H1 (cell line): ENCODE measurements at places on chromosomes 11 and 22.

DNA sequence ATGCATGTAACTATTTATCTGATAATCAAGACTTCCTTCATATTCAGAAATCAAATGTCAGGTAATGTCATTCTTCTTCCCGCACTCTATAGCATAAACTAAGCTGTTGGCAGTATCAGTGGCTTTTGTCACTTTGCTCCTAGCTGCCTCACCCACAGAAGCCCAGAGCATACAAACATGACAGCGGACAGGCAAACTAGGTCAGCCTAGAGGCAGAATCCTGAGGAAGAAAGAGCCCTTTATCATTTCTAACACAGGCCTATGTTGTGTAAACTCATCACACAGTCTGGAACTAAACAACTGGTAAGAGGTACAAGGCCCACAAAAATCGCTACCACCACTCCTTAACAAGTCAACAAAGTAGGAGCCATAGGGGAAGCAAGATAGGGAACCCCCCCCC lies 21.0 kb downstream of the GUCY1A2 start:
- no peak for DNase-seq

DNA sequence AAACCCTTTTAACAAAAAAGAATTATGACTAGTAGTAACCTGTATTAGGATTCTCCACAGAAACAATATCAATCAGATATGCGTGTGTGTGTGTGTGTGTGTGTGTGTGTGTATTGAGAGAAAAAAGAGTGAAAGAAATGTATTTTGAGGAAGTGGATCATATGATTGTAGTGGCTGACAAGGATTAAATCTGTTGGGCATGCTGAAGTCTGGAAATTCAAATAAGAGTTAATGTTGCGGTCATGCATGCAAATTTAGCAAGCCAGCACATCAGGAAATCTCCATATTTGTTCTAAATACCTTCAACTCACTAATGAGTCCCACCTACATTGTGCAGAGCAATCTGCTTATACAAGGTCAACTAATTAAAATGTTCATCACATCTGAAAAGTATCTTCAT lies 46.8 kb upstream of the IGLL5 start:
- no peak for DNase-seq

DNA sequence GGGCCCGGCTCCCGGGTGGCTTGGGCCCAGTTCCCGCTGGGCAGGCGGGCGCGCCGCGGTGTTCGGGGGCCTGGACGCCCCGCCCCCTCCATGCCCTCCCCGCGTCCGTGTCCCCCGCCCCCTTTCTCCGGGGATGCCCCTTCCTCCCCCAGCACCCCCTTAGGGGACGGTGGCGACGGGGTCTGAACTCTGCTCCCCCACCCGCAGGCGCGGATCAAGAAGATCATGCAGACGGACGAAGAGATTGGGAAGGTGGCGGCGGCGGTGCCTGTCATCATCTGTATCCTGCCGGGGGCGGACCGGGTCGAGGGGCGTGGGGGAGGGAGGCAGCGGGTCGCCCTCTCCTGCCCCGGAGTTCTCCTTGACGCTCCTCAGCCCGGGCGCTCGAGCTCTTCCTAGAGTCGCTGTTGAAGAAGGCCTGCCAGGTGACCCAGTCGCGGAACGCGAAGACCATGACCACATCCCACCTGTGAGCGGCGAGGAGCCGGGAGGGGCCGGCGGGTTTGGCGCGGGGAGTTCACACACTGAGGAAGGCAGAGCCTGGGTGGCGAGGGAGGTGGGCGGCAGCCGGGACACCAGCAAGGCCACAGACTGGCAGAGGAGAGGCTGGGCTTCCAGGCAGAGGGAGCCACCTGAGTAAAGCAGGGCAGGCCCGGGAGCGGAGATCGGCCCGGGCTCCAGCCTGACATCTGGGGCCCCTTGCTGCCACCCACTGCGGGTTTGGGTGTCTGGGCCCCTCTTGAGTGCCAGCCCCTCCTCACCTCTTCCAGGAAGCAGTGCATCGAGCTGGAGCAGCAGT lies 546 bp downstream of the DRAP1 start:
- no peak for DNase-seq

- no peak for DNase-seq
Measured at GRCh38 chr22:39808081-39808480, 85.5 kb downstream of the ENTHD1 start.

DNA sequence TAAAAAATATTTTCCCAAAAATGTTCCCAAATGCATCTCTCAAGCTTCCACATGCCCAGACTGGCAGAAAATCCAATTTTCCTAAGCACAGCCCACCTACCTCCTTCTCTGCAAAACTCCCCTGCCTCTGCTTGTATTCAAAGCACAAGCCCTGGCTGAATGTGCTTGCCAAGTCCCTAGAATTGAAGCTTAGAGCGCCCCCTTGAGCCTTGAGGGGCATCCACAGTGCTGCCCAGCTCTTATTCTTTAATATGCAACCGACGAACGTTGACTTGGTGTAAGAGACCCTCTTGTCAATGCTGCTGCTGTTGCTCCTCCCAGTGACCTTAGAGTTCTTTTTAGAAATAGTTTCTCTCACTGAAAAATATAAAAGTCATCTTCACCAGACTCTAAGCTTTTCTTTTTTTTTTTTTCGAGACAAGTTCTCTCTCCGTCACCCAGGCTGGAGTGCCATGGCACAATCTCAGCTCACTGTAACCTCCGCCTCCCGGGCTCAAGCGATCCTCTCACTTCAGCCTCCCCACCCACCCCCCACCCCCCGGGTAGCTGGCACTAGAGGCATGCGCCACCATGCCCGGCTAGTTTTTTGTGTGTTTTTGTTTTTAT lies 63.5 kb upstream of the CAPRIN1 start:
- DNase-seq = no peak

DNA sequence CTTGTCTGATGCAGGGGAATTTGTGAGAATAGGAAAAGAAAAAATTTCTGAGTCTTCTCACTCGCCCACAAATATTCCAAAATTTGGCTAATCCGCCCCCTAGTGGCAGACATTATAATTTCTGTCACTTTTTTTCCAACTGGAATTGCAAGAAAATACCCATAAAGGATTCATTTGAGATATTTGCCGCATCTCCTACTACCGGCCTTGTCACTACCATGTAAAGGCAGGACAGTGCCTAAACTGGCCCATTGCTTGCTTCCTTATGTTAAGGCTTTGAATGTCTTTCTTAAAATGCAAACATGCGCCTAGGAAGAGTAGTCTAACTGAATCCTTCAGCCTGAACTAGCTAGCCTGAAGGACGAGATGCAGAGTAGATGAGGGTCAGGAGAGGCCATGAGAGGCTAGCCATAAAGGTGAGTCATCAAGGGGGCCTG lies 9.3 kb upstream of the CEP295 start:
- DNase-seq = no peak

DNA sequence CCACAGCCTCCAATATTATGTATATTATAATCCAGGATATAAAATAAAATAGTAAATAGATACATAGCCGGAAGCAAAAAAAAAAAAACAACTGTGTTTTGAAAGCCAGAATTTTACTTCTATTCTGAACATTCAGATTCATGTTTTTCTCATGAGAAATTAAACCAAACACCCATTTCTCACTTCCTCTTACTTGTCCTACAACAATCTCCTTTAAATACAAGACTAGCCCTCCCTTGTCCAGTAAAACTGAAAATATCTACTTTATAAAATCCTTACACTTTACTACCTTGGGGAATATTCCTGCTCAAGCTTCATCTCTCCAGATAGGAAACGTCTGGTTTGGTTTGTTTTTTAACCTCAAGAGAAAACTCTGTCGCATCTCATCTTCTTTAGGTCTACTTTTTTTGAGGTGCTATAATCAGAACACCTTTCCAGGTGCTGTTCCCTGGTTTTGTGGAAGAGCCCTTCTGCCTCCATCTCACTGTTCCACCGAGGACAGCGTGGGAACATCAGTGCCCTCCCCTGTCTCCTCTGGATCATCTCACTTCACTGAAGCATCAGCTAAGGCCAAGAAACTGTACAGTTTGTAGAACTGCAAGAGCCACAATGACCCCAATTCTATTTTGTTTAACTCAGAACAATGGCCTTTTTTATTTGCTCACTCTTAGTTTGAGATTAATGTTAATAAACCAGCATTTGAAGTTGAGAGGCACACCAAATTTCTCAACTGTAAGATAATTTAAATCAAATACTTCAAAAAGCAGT lies 82.0 kb upstream of the ARHGAP32 start:
- DNase-seq = no peak

DNA sequence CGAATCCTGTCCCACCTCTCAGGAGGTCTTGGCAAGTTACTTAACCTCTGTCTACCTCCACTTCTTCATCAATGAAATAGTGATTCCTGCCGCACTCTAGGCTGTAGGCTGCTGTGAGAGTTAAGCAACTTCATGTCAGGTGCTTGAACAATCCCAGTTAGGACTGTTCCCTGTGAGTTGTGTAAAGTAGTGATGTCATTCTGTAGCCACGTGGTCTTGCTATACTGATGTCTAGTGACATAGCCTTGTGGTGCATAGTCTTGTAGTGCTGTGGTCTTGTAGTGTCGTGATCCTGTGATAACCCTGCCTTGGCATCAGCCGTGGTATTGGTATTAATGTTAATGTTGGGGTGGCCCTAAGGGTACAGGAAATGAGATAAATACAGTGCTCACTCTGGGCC lies 30.3 kb upstream of the PRR5 start:
- no peak for DNase-seq

- no peak for DNase-seq
Measured at GRCh38 chr11:20762980-20763379, 93.6 kb downstream of the NELL1 start.

DNA sequence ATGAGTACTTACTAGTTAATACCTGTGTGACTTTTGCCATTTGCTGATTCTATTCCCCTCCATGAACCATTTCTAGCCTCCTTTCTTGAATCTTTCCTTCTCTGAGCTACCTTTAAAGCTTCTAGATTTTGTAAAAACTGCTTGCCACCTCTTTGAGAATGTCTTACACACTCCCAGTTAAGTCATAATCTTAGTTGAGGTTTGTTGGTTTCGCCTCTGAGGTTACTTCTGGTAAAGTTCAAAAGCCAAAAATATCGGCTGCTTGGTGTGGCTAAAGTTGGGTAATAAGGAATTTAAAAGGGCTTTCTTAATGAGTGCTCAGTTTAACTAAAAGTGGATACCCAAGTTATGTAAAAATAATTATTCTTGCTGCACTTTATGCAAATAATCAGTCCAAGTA lies 10.4 kb upstream of the GLYAT start:
- DNase-seq = no peak

- peak; percentile 93 for DNase-seq
Measured at GRCh38 chr22:38870312-38870741, 1.7 kb downstream of the CBX6 start.

GRCh38 chr11:36501236-36501635 lies 8.8 kb downstream of the TRAF6 start:
- DNase-seq = no peak

DNA sequence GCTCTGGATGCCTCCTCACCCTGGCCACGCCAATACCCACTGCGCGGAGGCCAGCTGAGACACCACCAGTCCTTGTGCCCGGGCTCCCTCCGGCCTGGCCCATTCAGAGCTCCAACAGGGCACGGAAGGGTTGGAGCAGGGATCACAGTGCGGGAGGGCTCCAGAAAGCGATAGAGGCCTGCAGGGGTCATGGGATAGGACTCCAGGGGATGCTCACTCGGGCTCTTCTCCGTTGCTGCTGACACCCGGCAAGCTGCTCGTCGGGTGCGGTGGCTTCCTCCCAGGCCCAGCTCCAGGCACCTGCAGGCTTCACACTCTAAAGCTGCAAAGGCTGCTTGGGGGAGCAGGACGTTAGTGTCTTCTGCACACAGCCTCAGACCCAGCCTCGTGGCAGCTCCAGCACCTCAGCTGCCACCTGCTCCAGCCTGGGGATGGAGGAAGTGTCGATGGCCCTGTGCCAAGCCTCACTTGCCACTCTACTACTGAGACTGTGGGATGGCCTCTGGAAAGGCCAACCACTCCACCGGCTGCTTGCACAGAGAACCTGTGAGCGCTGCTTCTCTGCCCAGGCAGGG lies 10.6 kb downstream of the WNT7B start:
- DNase-seq = no peak

GRCh38 chr11:109641549-109641948 lies 219.6 kb downstream of the C11orf87 start:
- DNase-seq = no peak

- DNase-seq = no peak
Measured at GRCh38 chr11:119209186-119209585, 3.0 kb downstream of the CBL start.

DNA sequence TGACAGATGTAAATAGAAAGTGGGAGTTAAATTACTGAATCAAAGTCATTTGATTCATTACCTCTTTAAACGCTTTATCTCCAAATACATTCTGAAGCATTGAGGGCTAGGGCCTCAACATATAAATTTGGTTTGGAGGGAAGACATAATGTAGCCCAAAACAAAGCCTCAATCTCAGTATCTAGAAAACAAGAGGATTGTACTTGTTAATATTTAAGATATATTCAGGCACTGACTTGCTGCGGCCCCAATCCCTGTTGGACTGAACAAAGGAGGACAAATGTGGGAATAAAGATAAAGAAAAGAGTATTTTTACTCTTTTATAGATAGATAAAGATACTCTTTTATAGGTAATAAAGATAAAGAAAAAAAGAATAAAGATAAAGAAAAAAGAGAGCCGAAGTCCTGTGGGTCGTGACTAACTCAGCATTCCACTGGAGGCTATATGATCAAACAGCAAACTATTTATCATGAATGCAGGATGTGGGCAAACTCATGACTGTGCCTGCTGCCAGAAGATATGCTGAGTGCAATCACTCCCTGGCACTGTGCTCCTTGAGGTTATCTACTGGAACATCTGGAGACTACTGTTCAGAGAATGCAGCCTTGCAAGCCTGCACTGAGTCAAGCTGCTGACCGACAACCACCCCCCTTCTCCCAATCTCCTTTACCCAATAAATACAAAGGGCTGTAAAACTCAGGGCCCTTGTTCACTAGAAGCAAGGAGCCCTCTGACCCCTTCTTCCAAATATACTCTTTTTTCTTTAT lies 6.9 kb downstream of the OR10V1 start:
- no peak for DNase-seq

DNA sequence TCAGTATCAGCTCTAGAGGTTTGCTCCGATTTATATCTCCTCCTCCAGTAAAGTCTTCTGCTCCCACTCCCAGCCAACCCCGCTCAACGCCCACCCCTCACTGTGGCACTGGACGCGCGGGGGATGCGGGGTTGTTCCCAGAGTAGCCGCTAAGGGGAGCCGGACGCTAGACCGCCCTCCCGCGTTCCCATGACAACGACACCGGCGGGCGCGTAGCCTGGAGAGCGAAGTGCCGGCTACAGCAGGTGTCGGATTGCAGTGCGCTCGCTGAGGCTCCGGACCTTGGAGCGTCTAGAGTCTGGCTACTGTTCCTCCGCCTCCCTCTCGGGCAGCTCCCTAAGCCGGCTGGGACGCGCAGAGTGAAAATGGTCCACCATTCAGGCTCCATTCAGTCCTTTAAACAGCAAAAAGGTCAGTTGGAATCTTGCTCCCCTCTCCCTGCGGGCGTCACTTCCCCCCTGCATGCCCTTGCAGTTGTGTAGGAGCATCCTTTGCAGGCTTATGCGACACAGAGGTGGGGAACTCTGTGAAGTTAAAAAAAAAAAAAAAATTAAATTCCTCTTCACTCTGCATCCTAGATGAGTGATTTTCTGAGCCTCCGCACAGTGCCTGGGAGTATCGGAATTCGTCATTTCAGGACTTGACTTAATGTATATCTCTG lies at the start of gene ANO3:
ANO3 (plus strand) TSS at position 220 of the 661 bp plus-strand sequence; CDS start at position 366, 146 bp downstream.
- peak; percentile 88 for DNase-seq
